ENCODE measurements at places on chromosomes 12 and 14.

DNA sequence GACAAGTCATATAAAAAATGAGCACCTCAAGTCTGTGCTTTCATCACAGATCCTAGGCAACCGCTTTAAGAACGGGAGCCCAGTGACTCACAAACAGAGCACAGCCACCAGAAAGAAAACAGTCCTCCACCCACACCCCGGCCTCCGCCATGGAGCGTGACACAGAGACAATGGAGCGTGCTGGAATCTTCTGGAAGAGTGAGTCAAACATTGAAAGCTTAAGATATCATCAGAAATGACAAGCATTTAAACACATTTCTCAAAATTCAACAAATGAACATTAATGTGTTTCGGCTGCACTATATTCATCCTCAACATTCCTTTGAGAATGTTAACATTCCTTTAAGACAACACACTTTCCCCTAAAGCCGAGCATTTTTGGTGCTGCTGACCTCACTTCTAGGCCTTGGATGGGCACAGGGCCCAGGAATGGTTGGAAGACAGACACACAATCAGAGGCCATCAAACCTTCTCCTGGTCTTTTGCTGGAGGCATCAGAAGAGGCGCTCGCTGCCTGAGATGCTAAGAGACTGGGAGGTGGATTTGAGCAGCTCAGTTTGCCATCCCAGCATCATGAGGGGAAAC lies 23.6 kb upstream of the TMEM132D start:
- DNase-seq: no peak

- DNase-seq: no peak
Measured at GRCh38 chr14:68786491-68787091, 6.3 kb downstream of the ZFP36L1 start.

- DNase-seq: no peak
Measured at GRCh38 chr14:103529383-103530365, 678 bp downstream of the TRMT61A start.

DNA sequence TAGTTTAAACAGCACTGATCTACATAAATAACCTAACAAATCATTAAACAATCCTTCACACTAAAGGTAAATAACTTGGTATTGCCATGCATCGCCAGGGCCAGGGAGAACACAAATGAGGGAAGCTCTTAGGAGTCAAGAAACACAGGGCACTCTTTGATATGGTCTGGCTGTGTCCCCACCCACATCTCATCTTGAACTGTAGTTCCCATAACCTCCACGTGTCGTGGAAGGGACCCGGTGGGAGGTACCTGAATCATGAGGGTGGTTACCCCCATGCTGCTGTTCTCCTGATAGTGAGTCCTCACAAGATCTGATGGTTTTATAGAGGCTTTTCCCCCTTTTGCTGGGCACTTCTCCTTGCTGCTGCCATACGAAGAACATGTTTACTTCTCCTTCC lies 17.3 kb downstream of the TMEM132D start:
- no peak for DNase-seq

- DNase-seq: no peak
Measured at GRCh38 chr12:16610001-16610585, 4.1 kb upstream of the LMO3 start.

- DNase-seq: no peak
Measured at GRCh38 chr12:111006621-111007020, 86.2 kb upstream of the MYL2 start.

DNA sequence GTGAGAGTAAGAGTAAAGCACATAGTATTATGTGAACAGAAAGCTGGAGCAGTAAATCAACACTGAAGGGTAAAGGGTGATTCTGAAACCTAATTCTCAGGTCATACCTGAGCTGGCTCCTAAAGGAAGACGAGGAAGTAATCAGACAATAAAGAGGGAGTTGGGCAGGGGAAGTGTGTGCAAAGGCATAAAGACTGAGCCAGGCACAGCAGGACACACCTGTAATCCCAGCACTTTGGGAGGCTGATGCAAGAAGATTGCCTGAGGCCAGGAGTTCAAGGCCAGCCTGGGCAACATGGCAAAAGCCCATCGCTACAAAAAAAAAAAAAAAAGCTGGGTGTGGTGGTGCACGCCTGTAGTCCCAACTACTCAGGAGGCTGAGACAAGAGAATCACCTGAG lies 9.6 kb downstream of the ARF3 start:
- no peak for DNase-seq

DNA sequence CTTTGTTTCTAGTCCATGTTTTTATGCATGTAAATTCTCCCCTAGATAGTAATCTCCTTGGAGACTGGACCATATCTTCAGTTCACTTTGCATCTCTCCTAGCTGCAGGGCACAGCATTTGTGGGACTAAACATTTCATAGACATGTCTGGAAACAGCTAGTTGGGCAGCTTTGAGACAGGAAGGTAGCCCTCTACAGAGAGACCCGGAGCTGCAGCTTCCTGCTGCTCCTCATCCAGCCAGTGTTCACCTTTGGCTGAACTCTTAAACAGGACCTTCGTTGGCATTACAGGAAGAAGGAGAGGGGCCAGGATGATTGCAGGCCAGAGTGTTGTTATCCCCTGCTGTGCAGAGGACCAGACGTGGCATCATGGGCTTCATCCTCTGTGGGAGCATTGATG lies 52.9 kb downstream of the GNS start:
- DNase-seq: no peak
